ENCODE measurements at places on chromosomes 11 and 22.

GRCh38 chr22:44996648-44997047 is 13.2 kb downstream of the PHF21B start:
- DNase-seq, result no peak

- no peak for DNase-seq
Observed at GRCh38 chr11:127252321-127252720, 251.8 kb upstream of the KIRREL3 start.

DNA sequence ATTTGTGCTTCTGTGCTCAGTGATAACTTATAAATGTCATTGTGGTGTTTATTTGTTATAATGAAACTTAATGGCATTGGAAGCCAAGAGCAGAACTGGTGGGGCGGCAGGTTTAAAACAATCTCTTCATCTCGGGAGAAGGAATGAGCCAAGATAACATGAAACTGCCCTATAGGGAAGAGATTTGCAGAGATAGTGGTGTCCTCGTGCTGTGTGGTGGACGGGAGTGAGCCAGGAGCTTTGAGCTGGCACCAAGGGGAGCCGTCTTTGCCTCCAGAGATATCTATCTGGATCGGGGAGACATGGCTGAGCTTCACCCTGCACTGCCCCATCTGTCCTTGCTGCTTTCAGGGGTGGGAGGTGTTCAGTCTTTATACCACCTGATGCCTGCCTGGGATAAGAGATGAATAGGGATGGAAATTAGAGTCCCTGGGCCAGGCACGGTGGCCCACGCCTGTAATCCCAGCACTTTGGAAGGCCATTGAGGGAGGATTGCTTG is 189.6 kb downstream of the ST3GAL4 start:
- DNase-seq, result no peak

DNA sequence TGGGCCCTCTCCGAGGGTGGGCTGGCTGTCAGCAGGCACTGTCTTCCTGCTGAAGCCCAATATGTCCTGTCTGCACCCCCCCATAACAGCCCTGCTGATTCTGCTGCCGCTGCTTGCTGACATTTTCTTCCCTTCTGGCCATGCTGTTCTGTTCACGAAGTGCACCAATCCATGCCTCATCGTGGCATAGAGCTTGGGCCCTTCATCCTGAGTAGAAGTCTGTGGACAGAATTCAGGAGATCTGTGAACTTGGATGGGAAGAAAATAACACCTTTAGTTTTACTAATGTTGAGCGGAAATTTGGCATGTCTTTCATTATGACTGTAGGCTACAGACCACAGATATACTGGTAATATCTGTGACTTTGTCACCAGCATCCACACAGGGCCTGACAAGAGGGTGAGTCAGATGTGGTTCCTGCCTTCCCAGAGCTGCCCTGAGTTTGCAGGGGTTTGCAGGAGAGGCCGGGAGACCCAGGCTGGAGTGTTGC is 14.1 kb upstream of the KIAA0930 start:
- DNase-seq, result no peak

GRCh38 chr22:41798736-41799135 is 1.7 kb upstream of the CCDC134 start:
- no peak for DNase-seq

All from effector memory CD4-positive, alpha-beta T cell (primary cell).